ENCODE measurements at places on chromosomes 11 and 22.

GRCh38 chr22:18028817-18029527 lies 4.6 kb upstream of the MICAL3 start:
- no peak for DNase-seq

DNA sequence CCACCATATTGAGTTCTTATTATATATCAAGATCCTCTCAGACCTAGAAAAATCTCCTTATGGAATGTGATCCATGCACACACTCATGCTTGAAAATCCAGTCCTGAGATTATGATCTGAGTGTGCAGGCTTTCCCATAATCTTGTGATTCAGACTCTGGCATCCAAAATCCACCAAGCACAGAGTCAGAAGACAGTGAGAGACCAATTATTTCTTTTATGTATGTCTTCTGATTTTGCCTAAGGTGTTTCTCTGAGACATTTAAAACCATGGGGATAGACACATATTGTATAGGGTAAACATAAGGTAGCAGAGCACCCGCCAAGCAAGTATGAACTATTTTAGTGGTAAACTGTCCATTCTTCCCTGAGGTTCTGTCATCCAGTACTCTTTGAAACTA lies 52.0 kb upstream of the MMP13 start:
- no peak for DNase-seq

GRCh38 chr22:38766076-38766777 lies 10.4 kb upstream of the SUN2 start:
- DNase-seq: no peak

- DNase-seq: no peak
These were observed 20.4 kb downstream of the P2RX3 start for GRCh38 chr11:57358543-57358961.

DNA sequence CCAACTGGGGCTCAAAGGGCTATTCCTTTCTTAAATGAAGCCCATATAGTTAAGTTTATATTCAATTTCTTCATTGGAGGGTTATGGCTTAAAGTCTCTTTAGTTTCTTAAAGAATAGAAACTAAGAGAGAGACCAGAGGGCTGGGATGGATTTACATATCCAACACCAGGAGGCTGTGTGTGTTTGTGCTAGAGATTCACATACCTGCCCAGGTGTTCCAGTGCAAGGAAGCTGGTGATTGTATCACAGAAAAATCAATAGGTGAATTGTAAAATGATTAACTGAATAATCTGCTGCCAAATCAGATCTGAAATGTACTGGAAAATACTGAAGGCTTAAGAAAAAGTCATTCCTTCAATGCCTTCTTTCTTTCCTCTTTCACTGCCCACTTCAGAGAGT lies 148.2 kb upstream of the BDNF start:
- no peak for DNase-seq

DNA sequence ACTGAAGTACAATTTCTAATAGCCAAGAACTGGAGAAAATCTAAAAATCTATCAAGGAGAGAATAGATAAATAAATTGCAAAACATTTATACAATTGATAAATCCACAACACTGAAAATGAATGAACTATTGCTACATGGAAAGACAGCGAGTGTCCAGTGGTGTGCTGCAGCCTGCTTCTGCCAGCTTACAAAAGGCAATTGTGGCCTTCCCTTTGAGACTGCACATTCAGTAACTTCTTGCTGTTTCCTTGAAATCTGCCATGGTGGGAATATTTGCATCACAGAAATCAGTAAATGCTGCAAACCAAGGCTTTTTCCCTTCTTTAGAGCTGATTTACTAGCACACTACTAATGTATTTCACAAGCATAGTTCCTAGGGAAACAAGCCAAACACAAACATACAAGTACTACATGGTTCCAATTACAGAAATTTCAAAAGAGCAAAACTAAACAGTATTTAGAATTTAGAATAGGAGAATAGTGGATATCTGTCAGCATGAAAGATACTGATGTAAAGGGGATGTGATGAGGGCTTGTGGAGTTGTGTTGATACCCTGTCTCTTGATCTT lies 76.9 kb upstream of the TRIM77 start:
- DNase-seq: no peak

DNA sequence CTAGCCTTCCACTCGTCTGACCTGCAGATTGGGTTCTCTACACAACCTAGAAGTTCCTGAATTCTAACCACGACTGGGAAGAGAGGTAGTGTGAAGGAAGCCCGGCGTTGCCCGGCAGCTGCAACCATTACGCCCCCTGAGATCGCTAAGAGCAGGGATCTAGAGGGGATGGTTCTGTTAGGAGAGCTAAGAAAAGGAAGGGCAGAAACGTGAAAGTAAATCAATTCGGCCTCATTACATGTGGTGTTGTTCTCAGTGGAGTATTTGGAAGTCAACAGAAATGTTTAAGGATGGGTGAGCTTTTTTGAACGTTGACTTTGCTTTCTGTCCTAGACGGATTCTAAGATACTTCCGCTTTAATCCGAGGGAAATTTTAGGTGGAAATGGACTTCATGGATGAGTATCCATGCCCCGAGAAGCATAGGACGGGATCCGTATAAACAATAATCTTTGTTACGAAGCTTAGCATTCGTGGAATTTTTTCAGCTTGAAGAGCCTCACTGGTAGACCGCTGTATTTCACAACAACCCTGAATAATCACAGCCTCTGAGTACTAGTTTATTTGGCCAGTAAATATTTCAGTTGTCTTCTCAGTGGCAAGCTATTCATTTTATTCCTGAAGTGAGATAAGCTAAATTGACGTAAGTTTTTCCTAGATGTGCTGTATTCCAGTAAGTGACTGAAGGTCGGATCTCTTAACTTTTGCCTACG lies 629 bp downstream of the ATP5MG start:
- DNase-seq: peak; percentile 42

- DNase-seq: no peak
These were observed 18.4 kb downstream of the SYT13 start for GRCh38 chr11:45267652-45268299.

DNA sequence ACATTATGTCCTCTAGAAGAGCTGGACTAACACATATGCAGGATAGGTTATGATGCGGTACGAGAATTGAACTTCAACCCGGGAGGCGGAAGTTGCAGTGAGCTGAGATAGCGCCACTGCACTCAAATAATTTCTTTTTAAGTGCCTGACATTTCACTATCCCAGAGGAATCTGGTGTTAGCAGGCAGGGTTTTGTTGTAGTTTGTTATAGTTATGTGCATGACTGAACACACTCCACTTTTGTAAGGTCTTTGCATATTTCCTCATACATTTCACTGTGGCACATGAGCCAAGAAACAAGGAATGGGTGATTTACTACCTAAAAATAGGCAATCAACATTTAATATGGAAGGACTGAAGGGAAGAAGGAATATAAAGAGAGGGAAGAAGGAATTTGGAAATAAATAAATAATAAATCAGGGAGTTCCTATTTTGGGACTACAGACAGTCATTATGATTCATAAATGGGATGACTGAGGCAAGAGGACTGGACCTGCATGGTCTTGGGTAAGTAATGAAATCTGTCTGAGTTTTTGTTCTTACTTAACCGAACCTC lies 8.7 kb upstream of the HIPK3 start:
- no peak for DNase-seq

GRCh38 chr11:120128392-120129119 lies 9.4 kb downstream of the TRIM29 start:
- DNase-seq: no peak

GRCh38 chr11:69213316-69213715 lies 57.6 kb downstream of the SMIM38 start:
- no peak for DNase-seq

DNA sequence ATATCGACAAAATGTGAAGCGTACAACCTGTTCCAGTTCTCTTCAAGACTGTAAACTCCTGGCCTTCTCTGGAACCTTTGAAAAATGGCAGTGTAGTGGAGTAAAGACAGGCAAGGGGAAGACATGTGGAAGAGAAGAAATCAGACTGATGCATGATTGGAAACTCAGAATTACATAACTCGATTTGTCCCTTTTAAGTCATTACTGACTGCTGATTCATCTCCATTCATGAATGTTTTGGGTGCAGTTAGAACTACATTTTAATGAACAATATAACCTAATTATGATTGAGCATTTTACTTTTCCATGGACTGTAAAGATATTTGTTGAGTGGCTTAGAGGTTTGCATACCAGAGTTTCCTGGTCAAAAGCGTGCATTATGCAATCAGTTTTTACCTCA lies 32.9 kb downstream of the FAT3 start:
- DNase-seq: no peak

DNA sequence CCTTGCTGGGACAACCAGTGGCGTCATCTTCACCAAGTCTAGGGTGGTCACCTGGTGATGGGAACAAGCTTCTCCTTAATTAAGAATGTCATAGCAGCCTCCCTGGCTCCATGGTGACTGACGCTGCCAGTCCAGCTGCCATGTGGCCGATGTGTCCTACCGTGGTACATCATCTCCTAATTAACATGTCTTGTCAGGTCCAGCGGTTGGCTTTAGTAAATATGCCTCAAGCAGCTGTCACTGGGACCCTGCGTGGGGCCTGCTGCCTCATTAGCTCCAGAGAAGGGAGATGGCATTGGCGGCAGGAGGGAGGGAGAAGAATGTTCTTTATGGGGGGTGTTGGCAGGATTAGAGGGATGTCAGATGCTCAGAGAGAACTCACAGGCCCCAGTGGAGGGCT lies 271.9 kb downstream of the ST3GAL4 start:
- no peak for DNase-seq

DNA sequence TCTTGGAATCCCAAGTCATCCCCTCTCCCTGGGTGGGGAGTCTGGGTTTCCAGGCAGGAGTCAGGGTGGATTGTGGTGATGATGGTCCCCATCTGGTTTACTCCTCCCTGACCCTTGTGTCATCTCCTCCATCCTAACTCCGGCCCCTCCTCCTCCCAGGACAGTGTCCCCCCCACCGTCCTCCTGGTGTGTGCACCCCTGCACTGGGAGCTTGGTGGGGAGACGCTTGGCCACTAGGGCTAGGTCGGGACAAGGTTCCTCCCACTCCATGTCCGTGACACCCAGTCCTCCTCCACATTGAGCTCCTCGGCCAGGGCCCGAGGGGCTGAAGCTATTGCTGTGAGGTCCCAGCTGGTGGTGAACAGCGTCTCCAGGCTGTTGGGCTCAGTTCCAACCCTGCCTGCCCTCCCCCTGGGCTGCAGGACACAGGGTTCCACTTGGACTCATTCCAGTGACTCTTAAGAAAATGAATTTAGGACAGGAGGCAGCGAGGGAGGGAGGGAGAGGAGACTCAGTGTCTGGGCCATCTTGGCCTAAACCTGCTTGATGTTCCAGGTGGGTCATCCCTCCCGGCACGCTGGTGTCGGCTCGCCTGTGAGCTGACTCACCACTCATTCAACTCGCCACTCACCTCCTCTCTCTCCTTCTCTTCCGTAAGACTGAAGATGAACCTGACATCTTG lies 433.2 kb downstream of the TBC1D22A start:
- DNase-seq: no peak

- no peak for DNase-seq
These were observed 9.9 kb downstream of the FXYD6 start for GRCh38 chr11:117866526-117866925.

DNA sequence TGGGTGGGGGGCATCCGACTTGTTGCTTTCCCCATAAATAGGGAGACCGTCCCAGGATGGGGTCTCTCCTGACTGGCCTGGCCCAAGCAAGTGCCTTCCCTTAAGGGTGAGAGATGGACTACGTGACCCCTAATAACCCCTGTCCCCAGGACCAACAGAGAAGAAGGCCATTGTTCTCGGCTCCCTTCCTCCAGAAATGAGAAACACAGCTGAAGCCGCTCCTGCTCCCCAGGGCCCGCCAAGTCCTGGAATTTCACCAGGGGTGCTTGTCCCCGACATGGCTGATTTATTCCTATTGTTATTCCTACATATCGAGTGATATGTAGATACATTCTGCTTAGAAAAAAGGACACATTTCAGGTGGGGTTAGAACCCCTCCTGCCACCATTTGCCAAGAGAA lies 100.8 kb downstream of the TP53I11 start:
- no peak for DNase-seq

GRCh38 chr11:32705309-32706033 lies 89.0 kb downstream of the CCDC73 start:
- DNase-seq: no peak

GRCh38 chr11:8839957-8840945 lies 70.7 kb upstream of the AKIP1 start:
- no peak for DNase-seq

GRCh38 chr22:30196141-30196879 lies 50.2 kb downstream of the LIF start:
- DNase-seq: peak; percentile 99
